Activated naive CD8-positive, alpha-beta T cell treated with anti-CD3 and anti-CD28 coated beads, Interleukin-2, amount 50 U/mL, for 16 hours (primary cell): ENCODE measurements at places on chromosomes 16 and 17.

DNA sequence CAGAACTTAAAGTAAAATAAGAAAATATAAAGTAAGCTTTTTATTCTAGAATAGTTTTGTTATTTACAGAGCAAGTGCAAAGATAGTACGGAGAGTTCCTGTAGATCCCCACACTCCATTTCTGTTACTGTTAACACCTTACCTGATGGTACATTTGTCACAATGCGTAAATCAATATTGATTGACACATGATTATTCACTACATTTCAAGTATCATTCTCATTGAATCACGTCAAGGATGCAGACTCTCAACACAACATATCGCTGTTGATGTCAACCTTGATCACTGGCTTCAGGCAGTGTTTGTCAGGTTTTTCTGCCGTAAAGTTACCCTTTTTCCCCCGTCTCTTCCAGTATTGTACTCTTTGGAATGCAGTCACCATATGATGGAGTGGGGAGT is 64.2 kb upstream of the WSCD1 start:
- DNase-seq: no peak

DNA sequence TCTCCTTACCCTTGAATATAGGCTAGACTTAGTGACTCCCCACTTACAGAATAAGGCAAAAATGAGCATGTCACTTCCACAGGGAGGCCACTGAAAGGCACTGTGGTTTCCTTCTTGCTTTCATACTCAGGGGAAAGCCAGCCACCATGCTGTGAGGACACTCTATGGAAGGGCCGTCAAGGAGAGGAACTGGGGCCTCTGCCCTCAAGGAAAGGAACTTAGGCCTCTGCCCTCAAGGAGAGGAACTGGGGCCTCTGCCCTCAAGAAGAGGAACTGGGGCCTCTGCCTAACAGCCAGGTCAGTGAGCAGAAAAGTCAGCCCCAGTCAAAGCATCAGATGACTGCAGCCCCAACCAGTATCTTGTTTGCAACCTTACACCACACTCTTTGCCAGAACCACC is 30.1 kb downstream of the VPS35 start:
- no peak for DNase-seq

- DNase-seq: peak; percentile 5
These were observed 45.4 kb downstream of the SEC14L1 start for GRCh38 chr17:77186141-77186604.

DNA sequence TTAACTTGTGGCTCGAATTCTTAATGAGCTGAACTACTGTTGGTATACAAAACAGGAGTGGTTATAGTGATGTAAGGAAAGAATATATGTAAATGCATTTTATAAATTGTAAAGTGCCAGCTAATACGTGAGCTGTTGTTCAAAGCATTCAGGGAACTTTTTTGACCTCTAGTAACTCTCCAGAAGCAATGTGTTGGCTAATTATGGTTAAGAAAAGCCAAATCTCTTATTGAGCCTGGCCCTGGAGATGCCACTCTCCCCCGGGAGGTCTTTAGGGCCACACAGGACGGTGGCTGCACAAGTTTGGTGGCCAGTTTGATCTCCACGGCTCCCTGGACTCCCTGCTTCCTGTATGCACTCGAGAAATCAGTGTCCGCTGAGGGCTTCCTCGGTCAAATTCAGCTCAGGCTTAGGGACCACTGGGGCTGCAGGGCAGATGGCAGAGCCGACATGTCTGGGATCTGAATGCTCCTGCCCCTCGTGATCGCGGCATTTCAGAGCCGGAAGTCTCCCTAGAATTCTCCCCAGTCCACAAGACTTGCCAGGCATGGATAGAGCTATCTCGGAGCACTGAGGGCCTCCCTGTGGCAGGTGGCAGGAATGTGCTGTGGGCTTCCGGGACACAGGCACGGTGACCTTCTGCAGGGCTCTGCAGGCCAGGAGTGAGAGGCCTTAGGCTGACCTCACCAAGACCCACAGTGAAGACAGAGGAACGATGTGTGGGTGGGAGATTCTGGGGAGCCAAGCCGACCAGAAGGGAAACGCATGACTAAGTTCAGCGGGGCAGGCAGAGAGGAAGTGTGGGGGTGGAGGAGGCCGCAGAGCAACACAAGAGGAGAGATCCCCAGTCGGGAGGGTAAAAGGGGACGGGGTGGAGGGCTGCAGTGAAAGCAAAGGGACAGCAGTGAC is 18.6 kb upstream of the PITPNM3 start:
- DNase-seq: no peak

DNA sequence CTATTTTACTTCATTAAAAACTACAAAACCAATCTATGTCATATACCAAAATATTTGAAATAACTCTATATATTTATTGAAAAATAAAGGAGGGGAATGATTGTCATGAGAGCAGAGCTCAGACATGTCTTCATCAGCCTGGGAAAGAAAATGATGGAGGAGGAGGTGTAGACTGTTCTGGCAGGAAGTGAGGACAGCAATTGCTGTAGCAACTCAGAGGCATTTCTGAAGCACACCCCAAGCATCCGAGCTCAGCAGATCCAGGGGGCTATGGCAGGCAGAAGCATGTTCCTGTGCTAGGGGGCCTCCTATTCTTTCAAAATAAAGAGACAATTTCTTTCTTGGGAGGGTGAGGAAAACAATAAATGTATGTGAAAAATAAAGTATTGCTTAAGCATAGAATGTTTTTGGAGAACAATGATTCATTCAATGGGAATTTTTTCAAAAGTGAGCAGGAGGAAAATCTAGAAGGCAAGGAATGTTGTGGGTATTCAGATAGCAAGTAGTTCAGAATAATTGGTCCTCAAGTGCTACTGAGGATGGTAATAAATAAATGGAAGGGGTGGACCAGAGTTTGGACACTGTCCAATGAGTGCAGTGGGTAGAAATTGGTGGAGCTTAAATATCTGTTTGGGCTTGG is 383.4 kb downstream of the CDH11 start:
- no peak for DNase-seq

GRCh38 chr17:69501591-69502468 is 87.3 kb downstream of the MAP2K6 start:
- no peak for DNase-seq

- no peak for DNase-seq
These were observed 29.0 kb upstream of the SLC39A11 start for GRCh38 chr17:73121506-73121905.

- DNase-seq: no peak
These were observed 9.8 kb upstream of the MED9 start for GRCh38 chr17:17467016-17467415.

GRCh38 chr16:84635702-84636101 is 12.6 kb upstream of the KLHL36 start:
- DNase-seq: no peak

- DNase-seq: no peak
These were observed 579 bp upstream of the KRTAP9-6 start for GRCh38 chr17:41264599-41264998.

DNA sequence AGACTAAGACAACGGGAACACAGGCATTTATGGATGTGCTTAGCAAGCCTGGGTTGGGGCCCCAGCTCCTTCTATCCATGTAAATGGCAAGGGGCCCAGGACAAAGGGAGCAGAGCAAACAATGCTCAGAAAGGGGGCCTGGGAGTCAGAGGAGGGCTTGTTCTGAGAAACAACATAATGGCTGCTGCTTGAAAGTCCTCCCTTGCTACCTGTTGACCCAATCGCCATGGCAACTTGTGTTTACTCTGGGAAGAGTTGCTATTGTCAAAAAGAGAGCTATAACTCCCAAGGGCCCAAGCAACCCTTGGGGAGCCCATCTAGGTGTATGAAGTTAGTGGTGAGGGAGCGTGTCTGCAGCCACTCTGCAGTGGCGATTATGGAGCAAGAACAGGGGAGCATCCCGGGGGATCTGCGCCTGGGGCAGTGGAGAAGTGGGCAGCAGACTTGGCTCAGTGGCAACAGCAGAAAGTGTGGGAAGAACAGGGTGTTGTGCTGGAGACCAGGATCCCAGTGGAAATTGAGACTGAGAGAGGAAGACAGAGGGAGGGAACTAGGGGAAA is 118.7 kb upstream of the NLRP1 start:
- DNase-seq: no peak

DNA sequence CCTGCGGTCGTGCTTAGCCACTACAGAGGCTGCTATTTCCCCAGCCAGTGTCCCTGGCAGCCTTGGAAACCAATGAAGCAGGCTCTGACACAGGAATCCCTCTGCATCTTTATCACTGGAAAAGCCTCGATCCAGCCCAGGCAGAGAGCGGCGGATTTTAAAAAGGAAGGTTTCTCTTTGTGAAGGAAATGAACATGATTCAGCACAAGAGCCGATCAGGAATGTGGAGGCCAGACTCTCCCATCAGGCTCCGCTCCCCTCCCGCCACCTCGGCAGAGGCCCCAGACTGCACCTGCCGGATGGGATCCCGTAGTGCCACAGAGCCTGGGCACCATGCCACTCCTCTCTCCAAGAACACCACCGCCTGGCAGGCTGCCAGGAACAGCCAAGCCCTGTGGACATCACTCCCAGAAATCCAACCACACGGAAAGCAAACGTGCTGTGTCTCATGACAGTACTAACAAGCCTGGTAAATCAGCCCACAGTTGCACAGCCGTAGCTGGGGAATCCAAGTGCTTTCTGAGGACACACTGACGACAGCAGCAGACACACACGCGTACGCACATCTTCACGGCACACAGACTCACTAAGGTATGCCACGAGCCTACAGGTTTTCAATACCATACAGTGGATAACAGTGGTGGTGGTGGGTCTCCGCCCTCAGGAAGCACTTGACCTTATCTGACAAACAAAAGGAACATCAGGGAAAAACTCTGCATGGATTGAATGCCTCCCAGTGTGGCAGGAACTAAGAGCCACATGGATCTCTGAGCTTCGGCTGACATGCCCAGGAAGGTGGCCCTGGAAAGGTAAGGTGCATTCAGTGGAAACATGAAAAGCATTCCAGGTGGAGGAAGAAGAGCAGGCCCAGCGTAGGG is 5.4 kb downstream of the LRRC75A start:
- DNase-seq: no peak

DNA sequence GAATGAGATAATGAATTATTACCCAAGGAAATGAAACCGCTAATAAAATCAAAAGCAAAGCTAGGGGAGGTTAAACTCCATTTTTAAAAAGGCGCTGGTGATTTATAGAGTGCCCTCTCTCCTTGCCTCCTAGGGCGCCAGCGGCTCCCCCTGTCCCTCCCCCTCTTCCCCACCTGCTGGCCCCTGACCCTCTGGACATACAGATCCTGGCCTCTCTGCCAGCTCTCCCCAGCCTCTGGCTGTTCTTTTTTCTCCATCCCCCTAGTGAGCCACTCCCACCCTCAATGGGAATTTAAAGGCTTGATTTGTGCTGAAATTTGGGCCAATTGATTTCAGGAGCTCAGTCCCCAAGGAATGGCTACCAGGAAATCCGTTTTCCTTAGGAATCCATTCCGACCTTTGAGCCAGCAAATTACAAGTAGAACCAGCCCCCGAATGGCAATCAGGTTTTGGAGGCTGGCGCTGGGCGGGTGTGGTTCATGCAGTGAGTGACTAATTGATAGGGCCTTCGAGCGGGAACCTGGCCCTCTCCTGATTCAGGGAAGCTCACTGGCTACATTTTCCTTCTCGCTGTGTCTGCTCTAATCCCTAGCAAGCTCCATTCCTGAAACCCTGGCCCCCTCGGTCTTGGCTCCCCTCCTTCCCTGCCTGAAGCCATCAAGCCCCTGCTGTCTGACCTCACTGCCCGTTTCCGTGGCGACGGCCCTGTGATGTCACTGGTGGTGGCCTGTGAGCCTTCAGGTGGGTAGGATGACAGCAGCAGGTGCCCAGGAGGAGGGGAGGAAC is 141.9 kb upstream of the SDK2 start:
- DNase-seq: no peak

- no peak for DNase-seq
These were observed 26.4 kb upstream of the BEAN1 start for GRCh38 chr16:66400503-66401380.

DNA sequence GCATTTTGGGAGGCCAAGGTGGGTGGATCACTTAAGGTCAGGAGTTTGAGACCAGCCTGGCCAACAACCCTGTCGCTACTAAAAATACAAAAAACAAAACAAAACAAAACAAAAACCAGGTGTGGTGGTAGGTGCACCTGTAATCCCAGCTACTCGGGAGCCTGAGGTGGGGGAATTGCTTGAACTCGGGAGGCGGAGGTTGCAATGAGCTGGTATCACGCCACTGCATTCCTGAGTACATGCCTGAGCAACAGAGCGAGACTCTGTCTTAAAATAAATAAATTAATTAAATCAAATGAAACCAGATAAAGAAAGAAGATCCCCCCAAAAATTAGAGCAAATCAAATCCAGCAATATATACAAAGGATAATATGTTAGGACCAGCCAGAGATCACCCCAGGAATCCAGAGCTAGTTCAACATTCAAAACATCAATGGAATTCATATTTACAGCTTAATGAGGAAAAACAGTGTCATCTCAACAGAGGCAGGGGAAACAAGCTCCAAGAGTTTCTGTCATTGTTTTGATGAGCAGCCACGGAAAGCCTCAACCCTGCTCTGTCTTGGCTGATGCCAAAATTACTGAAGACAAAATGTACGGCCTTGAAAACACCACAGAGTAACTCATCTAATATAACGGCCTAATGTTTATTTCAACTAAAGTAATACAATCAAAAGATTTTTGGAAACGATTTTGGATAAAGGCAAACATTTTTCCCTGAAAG is 3.7 kb downstream of the PEMT start:
- DNase-seq: no peak

GRCh38 chr16:86635176-86635876 is 57.0 kb downstream of the FOXL1 start:
- DNase-seq: no peak

DNA sequence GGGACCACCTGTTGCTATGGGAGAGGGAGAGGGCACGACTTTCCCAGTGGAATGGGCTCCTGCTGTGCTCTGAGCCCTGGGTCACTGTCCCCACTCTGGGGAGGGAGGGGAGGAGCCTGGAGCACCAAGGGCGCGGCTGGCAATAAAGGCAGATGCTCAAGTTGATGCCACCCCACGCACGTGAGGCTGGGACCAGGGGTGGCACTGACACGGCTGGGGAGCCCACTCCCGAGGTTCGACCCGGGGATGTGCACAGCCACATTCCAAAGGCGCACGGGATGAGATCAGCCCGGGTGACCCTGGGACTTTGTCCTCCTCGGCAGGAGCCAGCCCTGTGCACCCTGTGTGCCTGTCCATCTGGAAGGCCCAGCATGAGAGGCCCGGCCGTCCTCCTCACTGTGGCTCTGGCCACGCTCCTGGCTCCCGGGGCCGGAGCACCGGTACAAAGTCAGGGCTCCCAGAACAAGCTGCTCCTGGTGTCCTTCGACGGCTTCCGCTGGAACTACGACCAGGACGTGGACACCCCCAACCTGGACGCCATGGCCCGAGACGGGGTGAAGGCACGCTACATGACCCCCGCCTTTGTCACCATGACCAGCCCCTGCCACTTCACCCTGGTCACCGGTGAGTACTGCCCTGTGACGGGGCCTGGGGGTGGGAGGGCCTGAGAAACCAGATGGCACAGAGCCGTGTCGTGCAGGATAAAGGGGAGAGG is at the start of gene ENPP7:
Gene ENPP7, plus strand, starts transcription at position 175 of the 715 bp plus-strand sequence. Its CDS starts 197 bp downstream, at position 372.
- no peak for DNase-seq
